CD4-positive, alpha-beta memory T cell (primary cell): ENCODE measurements at places on chromosomes 2 and 18. TPM values are rescaled to one million over a fixed set of nuclear protein-coding genes. Genes with fewer than 3 reads are reported as not detected.

GRCh38 chr2:239177908-239178307 is 222.9 kb downstream of the HDAC4 start:
- DNase-seq, result no peak
- H3K27me3 ChIP-seq, result no peaks in the 10 kb centered on the region
- H3K36me3 ChIP-seq, result peaks cover 34% of the 10 kb centered on the region
- H3K4me1 ChIP-seq, result no peaks in the 10 kb centered on the region
- H3K27ac ChIP-seq, result no peak overlapping the region
- H3K4me3 ChIP-seq, result no peak overlapping the region

DNA sequence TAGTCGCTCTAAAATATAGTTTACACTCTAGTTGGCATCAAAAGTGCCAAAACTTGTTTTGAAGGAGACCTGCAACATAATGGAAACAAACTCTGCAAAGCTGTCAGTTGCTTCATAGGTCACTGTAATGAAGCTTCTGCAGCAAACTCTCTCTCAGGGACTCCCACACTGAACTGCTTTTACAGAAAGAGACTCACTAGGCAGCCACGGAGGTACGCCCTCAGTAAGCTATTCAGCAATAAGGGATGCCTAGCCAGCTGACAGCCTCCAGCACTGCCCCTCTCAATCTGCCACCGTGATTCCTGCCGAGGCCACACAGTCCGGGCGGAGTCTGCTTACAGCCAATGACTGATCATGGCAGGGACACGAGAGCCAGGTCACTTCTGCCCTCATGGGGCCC is 51.1 kb downstream of the COLEC12 start:
- no peaks in the 10 kb centered on the region for H3K4me1 ChIP-seq
- H3K36me3 ChIP-seq, result no peaks in the 10 kb centered on the region
- no peak overlapping the region for H3K27ac ChIP-seq
- H3K4me3 ChIP-seq, result no peak overlapping the region
- no peak for DNase-seq

DNA sequence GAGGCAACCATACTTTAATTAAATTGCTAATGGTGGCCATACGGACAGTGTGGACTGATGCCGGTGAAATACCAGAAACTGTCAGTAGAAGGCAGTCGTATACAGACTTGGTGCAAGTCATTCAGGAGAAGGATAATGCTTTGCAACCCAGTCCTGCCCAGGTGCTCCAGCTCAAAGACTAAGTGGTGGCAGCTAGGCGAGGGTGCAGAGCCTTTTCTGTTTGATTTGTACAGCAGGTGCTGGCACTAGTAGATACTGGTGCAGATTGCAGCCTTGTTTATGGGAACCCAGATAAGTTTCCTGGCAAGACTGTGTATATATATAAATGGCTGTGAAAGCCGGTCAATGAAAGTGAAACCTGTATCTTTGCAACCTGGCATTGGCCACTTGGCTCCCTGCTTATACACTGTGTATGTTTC is 208.3 kb upstream of the SYT4 start:
- H3K4me1 ChIP-seq, result no peaks in the 10 kb centered on the region
- no peak for DNase-seq
- H3K27ac ChIP-seq, result no peak overlapping the region

KCNIP3 gene
- total RNA-seq, result not detected

GRB14 gene
- total RNA-seq, result not detected

SIX3 gene
- total RNA-seq, result not detected

REG1B gene
- not detected for total RNA-seq
